ENCODE measurements at places on chromosomes 6 and 20. TPM values are rescaled to one million over a fixed set of nuclear protein-coding genes. Genes with fewer than 3 reads are reported as not detected.

- DNase-seq, result peak; percentile 98
Measured at GRCh38 chr6:166999145-166999883, at the start of gene CEP43. Gene CEP43 (plus strand): TSS chr6:166999397. CDS start chr6:166999413, 16 bp downstream.

DNA sequence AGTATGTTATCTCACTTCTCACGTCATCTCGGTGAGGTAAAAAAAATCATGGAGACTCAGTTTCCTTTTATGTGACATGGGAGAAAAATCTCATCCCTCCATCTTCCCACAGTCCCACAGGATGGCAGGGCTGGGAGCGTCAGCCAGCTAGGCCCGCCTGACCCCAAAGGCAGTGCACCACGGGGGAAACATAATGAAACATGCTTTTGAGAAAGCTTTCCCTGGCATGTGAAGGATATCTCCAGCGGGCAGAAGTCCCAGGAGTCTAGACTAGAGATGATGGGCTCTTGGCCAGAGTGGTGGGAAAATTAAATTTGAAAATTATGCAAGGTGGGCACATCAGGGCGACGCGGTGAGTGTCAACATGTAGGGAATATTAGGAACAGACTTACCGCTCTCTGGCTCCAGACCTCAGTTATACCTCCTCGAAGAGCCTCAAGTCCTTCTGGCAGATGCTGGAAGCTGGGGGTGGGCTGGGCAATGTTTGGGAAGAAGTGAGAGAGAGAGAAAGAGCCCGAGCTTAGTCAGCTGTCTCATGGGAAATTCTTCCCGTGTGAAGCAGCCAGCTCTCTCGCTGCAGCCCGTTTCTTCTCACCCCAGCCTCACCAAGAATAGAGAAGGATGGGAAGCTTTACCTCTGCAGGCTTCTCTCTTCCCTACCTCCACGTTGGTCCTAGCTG, 52.3 kb downstream of the MOCS1 start:
- peak; percentile 90 for DNase-seq

DNA sequence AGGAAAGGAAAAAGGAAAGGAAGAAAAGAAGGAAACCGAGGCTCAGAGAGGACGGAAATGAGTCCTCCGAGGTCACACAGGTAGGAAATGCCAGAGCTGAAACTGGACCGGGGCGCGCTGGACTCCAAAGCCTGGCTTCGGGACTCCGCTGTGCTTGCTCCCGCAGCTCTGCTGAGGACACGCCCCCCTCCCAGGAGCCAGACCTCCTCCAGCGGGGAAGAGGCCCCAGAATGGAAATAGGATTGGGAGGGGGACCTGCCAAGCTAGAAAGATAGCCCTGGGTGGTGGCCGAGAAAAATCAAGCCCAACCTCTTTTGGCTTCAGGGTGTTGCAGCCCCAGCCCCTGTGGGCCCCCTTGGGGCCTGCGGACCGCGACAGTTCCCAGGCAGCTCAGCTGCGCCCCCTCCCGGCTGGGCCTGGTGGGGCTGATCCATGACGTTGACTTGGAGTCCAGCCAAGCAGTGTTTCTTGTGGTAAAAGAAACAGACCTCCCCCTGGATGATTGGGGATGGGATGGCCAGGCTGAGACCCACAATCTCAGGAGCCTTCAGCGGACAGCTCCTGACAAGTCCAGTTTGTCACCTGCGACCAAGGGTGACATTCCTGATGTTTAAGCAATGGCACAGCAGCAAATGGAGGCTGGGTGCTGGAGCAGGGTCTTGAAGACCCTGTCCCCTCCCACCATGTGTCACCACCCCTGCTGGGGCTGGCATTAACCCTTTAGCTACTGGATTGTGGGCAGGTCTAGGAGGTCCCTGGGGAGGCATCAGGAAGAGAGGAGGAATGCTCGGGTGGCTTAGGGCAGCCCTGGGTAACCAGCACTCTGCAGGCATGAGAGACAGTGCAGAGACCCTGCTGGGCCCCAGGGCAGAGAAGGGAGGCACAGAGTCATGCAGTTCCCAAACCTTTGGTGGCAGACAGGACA, 55.4 kb downstream of the RIPOR3 start:
- DNase-seq, result peak; percentile 78

The GPR31 gene
- total RNA-seq, result not detected

DNA sequence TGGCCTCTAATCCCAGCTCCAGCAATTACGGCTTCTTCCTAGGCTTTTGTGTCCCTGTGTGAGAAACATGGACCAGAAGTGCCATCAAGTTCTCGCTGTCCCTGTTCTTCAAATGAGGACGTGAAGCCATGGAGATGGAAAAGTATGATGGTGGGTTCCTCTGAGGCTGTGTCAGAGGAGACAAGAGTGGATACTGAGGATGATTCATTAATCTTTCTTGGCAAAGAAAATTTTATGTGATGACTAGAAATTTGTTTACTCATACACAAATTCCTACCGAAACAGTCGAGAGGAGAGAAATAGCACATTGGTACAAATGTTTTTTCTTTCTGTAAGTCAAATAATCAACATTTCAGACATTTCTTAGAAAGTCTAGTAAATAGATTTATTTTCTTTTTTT, 35.0 kb upstream of the PNRC1 start:
- no peak for DNase-seq

DNA sequence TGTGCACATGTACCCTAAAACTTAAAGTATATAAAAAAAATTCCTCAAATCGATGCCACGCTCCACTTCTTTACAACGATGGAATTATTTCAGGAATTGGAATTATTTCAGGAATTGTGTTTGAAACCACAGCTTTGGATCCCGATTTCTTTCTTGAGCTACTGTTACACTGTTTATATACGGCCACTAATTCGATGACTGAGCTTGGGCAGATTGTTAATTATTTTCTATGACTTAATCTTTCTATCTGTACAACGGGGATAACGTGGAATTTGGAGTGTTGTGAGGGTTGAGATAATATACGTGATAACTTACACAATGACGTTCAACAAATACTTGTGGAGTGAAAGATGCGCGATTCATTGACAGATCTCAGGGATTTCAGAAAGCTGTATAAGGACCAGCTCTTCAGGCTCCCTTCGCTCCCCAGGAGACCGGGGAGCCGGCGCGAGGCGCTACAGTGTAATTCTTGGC, 171.3 kb downstream of the SLC16A10 start:
- DNase-seq, result no peak

Data from cardiac muscle cell (in vitro differentiated cells and primary cell).